ENCODE measurements at places on chromosomes 6 and 20.

DNA sequence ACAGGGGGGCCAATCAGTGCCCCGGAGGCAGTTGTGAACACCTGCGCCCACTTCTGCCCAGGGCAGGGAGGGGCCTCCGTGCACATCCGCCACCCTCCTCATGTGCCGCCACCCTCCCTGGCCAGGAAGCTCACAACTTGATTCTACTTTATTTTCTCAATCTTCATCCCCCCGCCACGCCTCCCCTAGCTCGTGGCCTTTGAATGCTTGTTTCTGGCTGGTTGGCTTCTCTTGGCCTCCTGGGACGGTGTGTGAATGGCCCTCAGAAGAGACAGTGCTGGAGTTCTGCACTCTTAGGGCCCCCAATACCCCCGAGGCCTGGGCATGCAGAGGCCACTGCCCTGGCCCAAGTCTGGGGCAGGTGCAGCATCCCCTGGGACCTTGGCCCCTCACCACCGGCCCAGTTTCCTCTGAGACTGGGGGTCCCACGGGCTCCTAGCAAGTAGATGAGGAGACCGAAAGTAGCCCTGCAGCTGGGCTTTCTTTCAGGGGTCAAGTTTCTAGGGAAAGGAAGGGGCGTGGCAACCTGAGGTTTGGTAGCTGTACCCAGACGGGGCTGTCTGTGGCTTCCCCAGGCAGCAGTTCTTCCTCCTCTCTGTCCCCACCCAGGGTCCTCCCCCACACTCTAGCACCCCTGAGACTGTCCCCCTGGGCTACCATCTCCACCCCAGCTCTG lies 1.3 kb downstream of the RGS19 start:
- ATAC-seq, result no peak

- no peak for ATAC-seq
These were observed 190.7 kb downstream of the C6orf118 start for GRCh38 chr6:165118736-165119135.

DNA sequence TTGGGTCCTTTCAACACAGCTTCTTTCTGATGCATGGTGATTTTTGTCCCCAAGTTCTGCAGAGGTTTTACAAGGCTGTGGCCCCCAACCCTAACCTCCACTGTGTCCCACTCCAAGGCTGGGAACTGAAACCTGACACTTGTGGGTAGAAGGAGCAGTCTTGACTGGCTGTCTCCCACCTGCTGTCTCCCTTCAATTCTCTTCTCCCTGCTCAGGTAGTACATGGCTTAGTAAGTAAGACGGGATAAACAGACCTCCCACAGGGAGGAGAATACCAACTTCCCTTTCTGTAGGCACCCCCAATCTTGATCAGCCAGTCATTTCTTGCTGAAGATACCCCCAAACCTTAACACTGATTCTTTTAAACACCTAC lies 25.0 kb downstream of the TGM6 start:
- ATAC-seq, result no peak

GRCh38 chr20:19974630-19975435 lies 42.3 kb upstream of the NAA20 start:
- peak; percentile 90 for ATAC-seq

- ATAC-seq, result no peak
These were observed 3.7 kb downstream of the POU3F2 start for GRCh38 chr6:98838032-98838431.

DNA sequence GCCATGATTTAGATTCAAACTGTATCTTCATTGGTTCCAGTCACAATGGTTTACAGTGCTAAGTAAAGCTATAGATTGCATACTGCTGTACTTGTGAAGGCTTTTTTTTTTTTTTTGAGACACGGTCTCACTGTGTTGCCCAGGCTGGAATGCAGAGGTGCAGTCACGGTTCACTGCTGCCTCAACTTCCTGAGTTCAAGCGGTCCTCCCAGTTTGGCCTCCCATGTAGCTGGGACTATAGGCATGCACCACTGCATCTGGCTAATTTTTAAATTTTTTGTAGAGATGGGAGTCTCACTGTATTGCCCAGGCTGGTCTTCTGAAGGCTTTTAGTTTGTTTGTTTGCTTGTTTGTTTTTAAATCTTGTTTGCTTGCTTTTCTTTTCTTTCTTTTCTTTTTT lies 24.9 kb downstream of the ITCH start:
- ATAC-seq, result no peak

Measured in gastroesophageal sphincter (tissue), 4 donors.